ENCODE measurements at places on chromosomes 5 and 9.
A peak's percentile ranks its signal among the peaks of the same experiment; 100 is the strongest.

DNA sequence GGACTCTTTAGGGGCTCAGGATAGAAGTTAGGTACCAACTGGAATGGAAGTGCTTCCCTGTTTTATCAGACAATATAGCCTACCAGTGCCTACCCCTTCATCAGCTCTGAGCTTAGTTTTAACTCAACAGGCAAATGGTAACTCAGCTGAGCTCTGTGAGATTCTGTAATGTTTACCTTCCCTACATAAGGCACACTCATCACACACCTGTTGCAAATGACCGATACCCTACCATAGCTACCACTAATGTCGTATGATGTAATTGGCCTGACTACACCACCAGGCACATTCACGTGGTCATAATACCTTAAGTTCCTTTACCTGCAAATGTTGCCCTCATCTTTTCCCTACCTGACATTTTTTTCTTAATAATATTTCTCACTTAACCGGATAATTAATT is 254.8 kb downstream of the ADGRV1 start:
- DNase-seq = no peak

DNA sequence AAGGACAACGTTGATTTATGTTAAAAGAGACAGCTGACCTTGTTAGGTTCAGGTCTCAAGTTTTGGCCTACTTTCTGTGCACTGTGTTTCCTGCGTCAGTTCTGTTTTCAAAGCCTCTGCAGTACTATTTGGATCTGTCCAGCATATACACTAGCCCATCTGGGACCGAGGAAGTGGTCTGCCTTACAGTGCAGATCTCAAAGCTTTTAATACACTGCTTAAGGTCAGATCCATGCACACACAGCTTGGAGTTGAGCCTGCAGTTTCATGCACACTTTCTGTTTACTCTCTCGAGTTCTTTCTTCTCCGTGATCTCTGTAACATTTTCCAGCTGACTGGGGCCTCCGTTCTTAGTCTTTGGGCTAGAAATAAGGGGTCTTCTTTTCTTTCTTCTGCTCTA is 24.1 kb downstream of the CARTPT start:
- no peak for DNase-seq

- DNase-seq = peak; percentile 59
These were observed 720 bp downstream of the NADK2 start for GRCh38 chr5:36240779-36241630.

- DNase-seq = no peak
These were observed 338.9 kb upstream of the PANK3 start for GRCh38 chr5:168917947-168918600.

DNA sequence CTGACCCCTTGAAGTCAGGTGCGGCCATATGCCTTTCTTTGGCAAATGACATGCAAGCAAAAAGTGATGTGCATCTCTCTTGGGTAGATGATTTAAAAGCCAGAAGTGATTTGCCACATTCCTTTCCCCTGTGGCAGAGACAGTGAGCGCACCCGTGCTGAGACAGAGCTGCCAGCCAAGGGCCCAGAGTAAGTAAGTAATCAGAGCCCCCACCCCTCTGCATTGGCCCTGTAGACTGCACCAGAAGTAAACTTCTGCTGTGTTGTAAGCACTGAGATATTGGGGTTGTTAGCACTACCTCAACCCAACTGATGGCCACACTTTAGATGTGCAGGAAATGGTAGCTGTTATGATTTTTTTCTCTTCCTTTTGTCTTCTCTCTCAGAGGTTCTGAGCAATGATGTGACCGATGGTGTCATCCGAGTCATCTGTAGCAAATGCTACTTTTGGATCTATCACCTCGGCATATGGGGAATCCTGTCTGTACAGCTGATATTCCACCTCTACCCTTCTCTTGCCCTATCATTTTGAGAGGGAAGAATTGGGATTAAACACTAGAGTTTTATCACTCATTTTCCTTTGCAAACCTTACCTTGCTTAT is 58.0 kb downstream of the DOCK2 start:
- peak; percentile 29 for DNase-seq

DNA sequence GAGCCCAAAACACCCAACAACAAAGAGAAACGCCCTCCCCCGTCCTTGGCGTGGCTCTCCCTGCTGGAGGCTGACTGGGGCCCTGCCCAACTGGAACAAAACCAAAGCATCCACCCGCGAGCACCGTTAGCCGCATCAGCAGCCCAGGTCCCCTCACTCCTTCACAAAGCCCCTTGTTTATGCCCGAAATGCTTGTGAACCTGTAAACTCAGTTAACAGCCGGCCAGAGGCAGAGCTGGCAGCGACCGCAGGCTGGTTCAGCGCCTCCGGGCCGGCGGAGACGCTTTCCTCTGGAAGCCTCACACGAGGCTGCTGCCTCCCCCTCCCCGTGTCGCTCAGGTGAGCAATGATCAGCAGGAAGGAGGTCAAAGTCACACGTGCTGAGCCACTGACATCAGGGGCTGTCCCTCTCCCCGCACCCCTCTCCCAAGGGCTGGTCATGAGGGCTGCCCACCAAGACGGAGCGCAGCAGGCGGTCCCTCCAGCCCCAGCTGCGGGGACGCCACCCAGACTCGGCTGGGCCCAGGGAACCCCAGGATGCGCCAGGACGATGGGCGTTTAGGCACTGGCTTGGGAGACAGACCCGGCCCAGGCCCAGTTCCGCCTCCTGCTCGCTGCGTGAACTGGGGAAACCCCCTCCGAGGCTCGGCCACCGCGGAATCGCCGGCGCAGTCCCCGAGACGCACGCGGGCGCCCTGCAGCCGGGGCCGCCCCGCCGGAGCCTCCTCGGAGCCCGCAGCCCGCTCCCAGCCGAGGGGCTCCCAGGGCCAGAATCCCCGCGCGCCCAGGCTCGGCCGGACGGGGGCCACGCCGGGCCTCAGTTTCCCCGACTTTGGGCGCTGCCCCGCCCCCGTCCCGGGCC is 563 bp downstream of the SNAPC4 start:
- DNase-seq = no peak

Data from IMR-90 (cell line).